ENCODE measurements at places on chromosomes 7 and 10.

DNA sequence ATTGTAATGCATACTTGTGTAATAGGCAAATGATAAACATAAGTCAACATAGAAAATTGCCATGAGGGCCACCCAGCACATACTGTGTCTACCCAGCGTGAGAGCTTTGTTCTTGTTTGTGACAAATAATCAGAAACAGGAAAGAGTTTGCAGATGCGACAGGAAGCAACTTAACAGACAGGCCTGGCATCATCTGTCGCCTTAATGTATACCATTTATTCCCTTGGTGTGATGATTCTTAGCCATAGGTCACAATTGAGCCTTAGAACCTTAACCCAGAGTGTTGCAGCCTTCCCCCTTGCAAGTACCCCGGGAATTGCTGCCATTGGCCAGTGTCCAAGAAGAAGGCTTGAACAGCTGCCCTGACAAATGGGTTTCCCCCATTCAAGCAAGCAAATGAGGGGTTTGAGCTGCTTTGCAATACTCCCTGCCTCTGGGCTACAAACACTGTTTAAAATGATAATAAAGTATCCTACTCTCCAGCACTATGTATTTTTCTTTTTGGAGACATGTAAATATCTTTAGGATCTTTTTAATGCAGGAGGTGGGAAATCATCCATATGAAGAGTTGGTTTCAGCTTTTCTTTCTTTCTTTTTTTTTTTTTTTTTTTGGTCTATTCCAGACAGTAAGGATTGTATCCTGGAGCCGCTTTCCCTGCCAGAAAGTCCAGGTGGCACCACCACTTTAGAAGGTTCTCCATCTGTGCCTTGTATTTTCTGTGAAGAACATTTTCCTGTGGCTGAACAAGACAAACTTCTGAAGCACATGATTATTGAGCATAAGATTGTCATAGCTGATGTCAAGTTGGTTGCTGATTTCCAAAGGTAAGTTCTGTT is 80.0 kb downstream of the ZNF277 start:
- no peak for DNase-seq

DNA sequence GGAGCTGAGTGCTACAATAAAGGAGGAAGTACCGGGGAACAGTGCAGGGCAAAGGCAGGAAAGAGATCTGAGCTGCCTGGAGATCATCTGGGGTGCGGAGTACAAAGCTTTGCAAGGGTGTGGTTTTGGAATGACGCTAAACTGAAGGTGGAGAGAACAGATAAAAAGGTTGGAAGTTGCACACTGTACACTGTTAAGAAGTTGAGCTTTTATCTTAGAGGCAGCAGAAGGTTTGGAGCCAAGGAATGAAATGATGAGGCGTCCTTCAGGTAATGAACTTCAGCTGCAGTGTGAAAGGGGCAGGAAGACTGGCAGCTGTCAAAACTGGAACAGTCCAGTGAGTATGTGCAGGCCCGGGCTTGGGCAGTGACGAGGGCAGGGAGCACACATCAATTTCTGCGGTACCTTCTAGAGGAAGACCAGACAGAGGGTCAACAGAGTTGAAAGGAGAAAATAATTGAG is 7.2 kb upstream of the ANKRD61 start:
- DNase-seq, result peak; percentile 49

DNA sequence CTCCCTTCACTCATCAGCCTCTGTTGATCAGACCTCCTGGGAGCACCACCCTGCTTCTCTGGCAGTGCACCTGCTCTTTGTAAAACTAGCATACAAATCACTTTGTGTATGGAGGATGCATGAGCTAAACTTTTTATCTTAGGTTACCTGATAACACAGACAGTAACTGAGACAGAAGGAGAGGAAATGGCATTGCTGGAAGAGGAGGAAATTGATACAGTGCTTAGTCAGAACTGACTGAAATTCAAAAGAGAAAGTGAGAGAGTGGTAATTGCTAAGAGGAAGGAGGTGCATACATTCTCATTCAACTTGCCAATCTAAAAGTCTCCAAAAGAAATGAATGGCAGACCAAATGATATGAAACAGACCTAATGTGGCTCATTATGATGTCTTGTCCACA is 1120.7 kb downstream of the GATA3 start:
- no peak for DNase-seq

DNA sequence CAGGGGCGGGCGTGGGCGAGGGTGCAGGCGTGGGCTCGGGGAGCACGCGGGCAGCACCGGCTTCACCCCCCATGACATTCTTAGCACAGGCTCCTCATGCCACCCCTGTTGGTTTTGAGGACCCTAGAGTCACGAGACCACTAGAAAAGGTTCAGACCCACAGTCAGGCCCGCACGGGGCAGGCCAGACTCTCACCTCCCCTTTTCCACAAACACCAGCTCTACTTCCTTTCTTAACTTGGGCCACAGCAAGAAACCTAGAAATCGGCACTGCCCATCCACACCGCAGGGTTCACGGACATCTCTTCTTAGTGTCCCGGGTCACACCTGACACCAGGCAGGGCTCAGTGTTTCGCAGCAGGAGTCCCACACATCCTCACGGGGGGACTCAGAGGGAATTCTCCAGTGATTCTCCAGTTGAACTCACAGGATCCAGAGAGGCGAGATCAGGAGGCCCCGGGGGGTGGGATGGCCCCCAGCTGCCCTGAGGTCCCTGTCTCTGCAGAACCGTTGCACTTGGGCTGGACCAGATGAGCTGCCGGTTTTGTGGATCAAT is 52.0 kb downstream of the JAKMIP3 start:
- DNase-seq, result no peak

- no peak for DNase-seq
These were observed 37.9 kb upstream of the AFAP1L2 start for GRCh38 chr10:114442091-114442630.

GRCh38 chr10:4820804-4821401 is 5.1 kb upstream of the AKR1E2 start:
- no peak for DNase-seq

DNA sequence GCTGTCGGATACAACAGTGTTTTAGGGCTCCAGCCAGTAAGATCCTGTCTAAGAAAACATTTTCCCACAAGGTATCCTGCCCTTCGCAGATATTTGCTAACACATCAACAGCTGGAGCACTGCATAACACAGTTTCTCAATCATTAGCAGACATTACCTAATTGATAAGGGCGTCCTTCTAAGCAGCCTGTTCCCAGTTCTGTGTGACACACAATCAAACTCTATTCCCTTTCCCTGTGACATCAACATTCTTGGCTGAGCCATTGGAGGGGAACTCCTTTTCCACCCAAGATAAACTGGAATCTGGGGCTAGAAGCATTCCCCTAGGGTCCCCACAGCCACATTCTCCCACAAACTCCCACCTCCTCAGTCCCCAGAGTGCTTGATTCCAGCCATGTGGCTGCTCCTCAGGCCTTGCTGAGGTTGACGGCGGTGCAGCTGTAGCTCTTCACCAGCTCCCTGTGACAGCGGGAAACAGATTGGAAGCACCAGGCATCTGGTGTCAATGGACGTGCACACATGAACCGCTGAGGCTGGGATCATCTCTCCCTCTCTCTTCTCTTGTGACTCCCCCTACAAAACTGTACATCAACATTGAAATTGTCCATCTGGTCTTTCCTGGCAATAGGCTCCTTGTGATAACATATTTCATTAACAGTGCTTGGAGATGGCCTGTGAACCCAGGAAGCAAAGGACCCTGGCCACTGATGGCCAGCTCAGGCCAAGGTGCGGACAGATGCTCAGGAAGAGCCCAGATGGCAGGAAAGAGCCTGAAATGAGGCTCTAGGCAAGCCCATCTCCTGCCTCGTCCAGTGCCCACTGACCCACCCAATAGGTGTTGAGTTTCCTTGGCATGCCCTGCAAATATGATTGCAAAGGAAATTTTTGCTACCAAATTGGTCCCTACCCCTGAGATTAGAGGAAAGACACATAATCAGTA is 131.1 kb upstream of the TBX20 start:
- no peak for DNase-seq

- DNase-seq, result peak; percentile 85
These were observed 298.3 kb downstream of the TNS3 start for GRCh38 chr7:47283497-47284131.

DNA sequence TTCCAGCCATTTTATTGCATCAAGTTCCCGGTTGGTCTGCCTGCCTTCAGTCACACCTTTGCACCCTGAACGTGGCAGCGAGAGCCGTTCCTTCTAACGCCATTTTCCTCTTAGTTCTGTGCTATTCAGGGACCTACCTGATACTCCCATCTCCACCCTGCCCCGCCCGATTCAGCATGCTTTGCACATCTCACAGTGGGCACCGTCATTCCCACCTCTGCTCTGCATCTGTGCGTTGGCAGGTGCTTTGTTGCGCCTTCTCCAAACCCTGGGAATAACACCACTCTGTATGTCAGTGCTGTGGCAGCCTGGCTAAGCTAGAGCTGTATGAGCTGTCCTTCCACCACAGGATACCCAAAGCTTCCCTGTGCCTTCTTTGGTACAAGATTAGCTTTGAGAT is 96.8 kb downstream of the ACTR3B start:
- no peak for DNase-seq

DNA sequence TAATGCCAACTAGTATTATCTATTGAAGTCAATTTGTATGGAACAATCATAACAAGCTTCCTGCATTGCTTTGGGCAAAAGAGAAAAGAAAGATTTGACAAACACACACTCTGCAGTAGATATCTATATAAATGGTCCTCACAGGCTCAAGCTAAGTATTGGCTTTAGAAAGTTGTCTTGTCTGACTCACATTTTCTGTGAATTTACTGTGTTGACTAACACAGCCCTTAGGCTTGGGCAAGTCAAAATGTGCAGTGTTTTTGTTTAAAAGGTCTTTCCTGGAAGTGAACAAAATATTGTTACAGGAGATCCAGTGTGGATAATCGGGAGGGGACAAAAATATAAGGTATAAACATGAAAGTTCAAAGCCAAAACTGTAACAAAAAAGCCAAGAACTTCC is 194.4 kb downstream of the RELN start:
- DNase-seq, result no peak

GRCh38 chr10:34576797-34577196 is 238.3 kb downstream of the PARD3 start:
- no peak for DNase-seq

DNA sequence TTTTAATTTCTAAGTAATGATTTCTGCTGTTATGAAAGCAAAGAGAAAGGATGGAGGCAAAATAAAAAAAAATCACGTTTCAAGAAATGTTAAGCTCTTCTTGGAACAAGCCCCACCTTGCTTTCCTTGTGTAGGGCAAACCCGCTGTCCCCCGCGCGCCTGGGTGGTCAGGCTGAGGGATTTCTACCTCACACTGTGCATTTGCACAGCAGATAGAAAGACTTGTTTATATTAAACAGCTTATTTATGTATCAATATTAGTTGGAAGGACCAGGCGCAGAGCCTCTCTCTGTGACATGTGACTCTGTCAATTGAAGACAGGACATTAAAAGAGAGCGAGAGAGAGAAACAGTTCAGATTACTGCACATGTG is 2.4 kb downstream of the ADRB1 start:
- no peak for DNase-seq

DNA sequence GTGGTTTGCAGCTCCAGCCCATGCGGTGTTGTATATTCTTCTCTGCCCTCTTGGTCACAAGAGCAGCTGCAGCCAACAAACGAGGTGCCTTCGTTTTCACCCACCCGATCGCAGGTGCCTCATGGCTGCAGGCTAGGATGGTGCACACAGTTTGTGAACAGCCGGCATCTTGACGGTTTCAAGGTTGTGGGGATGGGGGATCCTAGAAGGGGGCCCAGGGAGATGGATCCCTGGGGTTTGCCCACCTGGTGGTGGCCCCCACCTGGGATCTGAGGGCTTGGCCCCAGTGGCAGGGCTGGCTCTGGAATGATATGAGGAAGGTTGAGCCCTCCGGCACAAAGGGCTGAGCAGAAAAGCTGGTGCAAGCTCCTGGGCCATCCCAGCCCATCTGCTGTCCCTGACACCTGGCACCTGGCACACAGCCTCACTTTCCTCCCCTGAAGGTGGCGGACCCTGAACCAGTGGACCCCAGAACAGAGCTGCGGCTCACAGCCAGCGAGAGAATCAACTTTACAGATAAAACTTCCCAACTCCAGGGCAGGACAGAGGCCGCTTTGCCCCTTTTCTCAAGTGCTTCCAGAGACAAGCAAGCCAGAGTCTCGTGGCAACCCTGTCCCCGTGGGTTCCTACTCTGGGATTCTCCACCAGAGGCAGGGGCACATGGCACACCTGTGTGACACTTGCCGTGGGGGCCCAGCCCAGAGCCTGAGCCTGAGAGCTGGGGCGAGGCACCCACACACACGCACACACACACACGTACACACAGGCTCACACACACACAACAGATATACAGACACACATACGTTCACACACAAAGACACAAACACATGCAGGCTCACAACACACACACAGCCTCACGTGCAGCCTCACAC is 177.3 kb upstream of the PPP2R2D start:
- no peak for DNase-seq

DNA sequence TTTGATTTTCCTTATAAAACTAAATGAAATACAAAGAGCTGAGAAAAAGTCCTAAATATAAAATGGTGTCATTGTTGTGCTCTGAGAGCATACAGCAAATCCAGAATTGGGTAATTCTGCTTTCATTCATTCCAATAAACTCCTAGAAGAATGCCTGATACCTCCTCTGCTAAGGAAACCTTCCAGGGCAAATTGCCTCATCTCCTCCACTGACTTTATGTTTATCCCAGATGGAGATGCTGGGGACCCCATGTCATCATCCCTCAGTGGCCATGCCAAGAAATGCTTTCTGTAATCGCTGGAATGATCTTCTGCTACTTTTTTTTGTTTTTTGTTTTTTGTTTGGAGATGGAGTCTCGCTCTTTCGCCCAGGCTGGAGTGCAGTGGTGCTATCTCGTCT is 119.3 kb upstream of the PRKCQ start:
- no peak for DNase-seq

- DNase-seq, result no peak
These were observed 34.1 kb downstream of the PNLIPRP2 start for GRCh38 chr10:116654816-116655215.

GRCh38 chr10:27747096-27747451 is 1.5 kb upstream of the MKX start:
- DNase-seq, result no peak

DNA sequence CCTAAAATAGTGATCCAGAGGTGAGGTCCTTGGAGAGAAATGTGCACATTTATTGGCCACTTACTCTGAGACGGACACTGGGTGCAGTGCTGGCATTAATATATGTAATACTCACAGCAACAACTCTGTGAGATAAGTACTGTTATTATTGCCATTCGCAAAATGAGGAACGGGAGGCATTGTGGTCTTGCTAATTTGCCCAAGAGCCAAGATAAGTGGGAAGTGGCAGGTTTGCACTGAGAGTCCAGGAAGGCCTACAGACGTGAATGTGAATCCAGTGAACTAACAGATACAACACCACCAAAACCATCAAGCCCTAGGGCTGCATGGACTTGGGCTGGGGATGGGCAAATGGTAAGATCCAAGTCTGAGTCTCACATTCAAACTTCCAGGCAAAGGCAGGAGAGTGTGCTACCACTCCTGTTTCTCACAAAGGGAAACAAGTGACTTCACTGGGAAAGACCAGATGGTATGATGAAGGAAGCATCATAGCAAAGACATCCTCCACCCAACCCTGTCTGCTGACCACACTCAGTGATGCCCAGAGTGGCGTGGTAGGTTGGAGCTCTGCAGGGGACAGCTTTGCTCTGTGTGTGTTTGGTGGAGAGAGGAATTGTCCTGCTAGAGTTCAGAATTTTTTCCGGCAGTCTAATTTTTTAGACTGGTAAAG is 19.2 kb downstream of the TMEM273 start:
- DNase-seq, result no peak
